ENCODE measurements at places on chromosomes 2 and 18.

GRCh38 chr18:3985664-3986063, 469.4 kb downstream of the DLGAP1 start:
- no peak for DNase-seq

DNA sequence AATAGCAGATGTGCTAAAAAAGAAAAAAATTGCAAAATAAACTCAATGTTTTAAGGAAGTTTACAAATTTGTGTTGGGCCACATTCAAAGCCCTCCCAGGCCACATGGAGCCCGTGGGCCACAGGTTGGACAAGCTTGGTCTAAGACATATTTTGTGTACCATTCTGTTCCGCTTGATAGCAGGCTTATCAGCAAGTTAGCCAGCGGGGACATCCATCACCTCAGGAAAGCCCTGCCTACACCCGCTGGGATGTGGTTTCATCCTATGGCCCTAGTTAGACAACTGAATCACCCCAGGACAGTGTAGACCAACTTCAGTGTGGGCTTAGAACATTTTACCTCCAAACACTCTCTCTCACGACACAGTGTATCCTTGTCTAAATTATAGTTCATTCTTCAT, 32.6 kb downstream of the CD8B2 start:
- DNase-seq = no peak

- DNase-seq = no peak
These were observed 15.0 kb downstream of the PRKAG3 start for GRCh38 chr2:218816561-218817011.

DNA sequence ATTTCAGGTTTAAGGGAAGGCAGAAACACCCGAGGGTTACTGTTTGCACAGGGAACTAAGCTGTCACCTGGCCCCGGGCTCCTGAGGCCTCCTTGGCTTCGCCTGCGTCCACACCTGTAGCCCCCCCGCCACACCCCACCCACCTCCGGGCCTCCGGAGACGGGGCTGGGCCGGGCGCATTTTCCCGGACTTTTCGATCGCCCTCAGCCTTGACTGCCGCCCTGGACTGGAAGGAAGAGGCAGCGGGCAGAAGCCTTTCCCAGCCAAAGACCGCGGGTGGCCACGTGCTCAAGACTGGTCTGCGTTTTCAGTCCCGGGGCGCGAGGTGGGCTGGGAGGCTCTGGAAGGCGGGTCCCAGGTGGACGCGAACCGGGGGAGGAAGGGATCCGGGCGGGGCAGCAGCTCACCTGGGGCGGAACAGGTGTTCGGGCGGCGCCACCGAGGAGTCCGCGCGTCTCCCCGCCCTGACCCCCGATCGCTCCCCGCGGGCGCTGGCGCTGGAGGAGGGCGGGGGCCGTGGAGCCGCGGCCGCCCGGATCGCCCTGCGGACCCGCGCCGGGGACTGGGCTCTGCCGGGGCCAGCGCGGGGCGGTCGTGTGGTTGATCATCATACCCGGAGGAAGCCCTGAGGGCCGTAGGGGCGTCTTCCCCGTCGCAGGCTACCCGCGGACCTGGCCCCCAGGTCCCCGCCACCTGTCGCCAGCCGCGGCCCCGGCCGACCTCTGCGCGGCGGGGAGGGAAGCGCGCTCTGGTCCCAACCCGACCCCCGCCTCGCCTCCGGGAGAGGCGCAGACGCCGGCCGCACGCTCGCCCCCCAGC, 3.2 kb downstream of the ID2 start:
- DNase-seq = peak; percentile 54

DNA sequence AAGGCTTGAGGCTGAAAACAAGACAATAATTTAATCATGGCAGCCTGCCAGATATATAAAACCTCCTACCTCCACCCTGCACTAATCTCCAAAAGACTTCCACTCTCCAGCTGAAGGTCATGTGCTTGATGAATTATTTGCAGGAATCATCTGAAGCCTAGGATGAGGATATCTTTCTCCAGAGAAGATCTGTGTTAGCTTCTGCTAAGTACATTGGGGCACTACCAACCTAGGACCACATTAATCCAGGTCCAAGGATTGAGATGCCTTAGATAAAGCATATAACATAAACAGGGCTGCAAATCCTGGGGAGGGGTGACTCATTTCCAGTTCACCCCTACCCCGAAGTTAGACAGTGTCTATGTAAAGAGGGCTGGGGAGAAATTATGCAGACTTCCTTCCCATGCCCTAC, 80.5 kb upstream of the FRZB start:
- no peak for DNase-seq

GRCh38 chr2:104434318-104434792, 419.6 kb upstream of the POU3F3 start:
- DNase-seq = no peak

GRCh38 chr2:222952204-222952603, 91.4 kb downstream of the ACSL3 start:
- DNase-seq = no peak
